ENCODE measurements at places on chromosomes 2 and 18. TPM values are rescaled to one million over a fixed set of nuclear protein-coding genes. Genes with fewer than 3 reads are reported as not detected.

GRCh38 chr2:168174756-168175155 is 72.6 kb downstream of the STK39 start:
- DNase-seq = no peak

EPB41L3 gene
- total RNA-seq = 12.6 TPM

- DNase-seq = no peak
Measured at GRCh38 chr2:199460101-199460671, 2.4 kb upstream of the SATB2 start.

IL36A gene
- not detected for total RNA-seq

DNA sequence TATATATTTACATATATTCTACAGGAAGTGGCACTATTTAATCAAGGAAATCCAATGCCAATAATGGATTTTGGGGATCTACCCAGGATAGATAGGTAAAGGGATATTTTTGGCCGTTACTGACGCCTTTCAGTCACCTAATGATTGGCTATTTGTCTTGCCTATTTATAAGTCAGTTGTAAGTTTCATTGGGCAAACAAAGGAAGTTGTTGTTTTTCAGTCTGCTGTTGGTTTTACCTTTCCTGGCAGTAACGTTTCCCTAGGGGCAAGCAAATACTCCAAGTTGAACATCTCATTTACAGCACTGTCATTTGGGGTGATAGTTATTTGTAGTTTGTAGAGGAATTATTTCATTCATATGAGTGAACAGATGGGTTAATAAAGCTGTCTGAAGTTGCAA is 17.0 kb upstream of the LANCL1 start:
- no peak for DNase-seq

RAD51AP2 gene
- 0.22 TPM for total RNA-seq

SUCLG1 gene
- 197 TPM for total RNA-seq

MROH2A gene
- total RNA-seq = not detected
